ENCODE measurements at places on chromosomes 11 and 22.

DNA sequence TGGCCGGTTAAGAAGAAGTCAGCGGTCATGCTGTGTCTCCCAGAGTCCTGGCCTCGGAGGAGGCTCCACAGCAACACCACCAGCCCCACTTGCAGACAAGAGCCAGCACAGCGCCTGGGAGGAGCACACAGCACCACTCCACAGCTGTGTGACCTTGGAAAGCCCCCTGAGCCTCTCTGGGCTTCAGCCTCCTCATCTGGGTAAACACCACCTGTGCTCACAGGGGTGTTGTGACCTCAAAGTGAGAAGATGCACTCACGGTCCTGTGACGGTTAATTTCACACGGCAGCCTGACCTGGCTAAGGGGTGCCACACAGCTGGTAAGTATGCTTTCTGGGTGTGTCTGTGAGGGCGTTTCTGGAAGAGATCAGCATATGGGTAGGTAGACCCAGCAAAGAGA lies 54.7 kb downstream of the PHF21B start:
- DNase-seq: peak; percentile 51

GRCh38 chr11:116427903-116428637 lies 344.7 kb downstream of the BUD13 start:
- no peak for DNase-seq

GRCh38 chr22:41099036-41099435 lies 6.6 kb downstream of the EP300 start:
- DNase-seq: no peak

GRCh38 chr22:32999039-32999815 lies 59.0 kb downstream of the SYN3 start:
- DNase-seq: no peak

- no peak for DNase-seq
Observed at GRCh38 chr11:13680501-13681264, 12.2 kb downstream of the FAR1 start.

DNA sequence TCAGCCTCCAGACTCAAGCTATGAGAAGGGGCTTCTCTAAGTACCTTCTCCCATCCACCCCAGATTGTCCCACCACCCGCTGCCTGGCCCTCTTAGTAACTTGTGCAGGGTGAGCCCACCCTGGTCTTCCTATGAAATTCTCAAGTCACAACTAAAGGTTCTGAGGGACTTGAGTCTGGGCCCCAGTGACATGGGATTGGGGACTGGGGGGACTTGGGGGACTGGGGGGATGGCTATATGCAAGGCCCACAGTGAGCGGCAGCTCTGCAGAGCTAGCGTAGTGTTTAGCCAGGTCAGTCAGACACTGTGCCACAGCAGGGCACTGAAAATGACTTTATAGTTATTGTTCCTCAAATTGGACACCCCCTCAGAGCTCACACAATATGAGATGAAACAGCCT lies 622.3 kb upstream of the CADM1 start:
- no peak for DNase-seq

GRCh38 chr22:29883775-29884097 lies 762 bp downstream of the MTMR3 start:
- DNase-seq: no peak

GRCh38 chr11:2137202-2138067 lies 1.8 kb downstream of the IGF2 start:
- no peak for DNase-seq

- no peak for DNase-seq
Observed at GRCh38 chr11:64870176-64870892, 8.1 kb downstream of the EHD1 start.

- DNase-seq: no peak
Observed at GRCh38 chr11:66752148-66752547, 23.1 kb upstream of the SPTBN2 start.

DNA sequence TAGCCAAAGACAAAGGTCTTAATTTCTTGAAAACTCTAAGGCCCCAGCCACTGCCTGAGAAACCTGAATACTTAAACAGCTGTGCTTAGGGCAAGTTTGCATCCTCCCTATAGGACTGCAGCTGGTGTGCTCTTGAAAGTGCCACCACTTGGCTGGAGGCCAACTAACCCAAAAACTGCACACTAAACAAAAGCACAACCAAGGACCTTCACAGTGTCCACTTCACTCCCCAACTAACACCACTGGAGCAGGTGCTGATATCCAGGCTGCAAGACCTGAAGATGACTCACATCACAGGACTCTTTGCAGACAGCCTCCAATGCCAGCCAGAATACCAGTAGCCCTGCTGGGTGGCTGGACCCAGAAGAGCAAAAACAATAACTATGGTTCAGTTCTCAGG lies 357.7 kb upstream of the ARHGAP42 start:
- no peak for DNase-seq

GRCh38 chr22:22229683-22230420 lies 14.7 kb upstream of the VPREB1 start:
- no peak for DNase-seq

GRCh38 chr22:28237112-28237511 lies 318.1 kb upstream of the PITPNB start:
- DNase-seq: no peak

DNA sequence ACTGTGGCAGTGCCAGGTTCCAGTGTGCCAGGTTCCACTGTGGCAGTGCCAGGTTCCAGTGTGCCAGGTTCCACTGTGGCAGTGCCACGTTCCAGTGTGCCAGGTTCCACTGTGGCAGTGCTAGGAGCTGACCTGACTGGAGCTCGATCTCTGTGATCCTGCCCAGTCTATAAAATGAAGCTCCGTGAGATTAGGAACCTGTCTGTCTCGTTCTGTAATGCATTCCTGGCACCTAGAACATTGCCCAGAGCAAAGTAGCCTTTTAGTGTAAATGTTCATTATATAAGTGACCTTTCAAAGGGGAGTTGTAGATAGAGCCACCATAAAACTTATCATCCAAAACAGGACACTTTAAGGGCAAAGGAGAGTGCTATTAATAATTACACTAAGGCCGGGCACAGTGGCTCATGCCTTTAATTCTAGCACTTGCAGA lies 36.0 kb downstream of the ART5 start:
- DNase-seq: no peak

DNA sequence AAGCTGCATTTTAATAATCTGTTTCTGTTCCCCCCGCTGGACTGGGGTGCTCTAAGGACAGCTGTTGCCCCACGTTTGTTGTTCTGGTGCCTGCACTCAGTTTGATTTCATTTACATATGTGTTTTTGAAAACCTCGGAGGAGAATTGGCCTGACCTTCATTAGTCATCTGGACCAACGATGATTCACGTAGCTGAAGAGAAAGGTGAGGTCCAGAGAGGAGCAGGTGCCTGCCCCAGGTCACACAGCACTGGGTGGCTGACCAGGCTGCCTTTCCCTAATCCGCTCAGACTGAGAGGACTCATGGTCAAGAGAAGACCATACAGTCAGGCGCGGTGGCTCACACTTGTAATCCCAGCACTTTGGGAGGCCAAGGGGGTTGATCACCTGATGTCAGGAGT lies 3.8 kb downstream of the CSDC2 start:
- no peak for DNase-seq

DNA sequence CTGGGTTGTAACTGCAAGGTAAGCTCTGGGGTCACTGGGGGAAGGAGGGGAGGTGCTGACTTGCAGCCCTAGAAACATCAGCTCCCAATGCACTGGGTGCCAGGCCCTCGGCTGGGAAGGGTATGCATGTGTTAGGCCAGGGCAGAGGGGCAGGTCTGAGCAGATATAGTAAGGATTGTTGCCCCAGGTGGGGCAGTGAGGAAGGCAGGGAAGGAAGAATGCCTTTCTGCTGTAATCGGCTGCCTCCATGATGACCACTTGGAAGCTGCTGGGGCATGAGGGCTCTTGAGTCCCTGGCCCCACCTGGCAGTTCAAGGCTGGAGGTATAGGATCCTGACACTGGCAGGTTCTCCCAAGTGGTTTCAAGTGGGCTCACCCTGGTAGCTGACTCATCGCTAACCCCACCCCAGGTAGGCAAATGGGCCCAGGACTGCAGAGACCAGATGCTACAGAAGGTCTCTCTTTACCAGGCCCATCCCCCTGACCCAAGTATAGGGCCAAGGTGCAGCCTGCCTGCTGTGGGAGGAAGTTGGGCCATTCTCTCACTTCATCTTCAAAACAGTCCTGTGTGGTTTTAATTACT lies 56.7 kb downstream of the TIMP3 start:
- DNase-seq: no peak

- DNase-seq: no peak
Observed at GRCh38 chr11:46755962-46756361, 36.9 kb downstream of the F2 start.

DNA sequence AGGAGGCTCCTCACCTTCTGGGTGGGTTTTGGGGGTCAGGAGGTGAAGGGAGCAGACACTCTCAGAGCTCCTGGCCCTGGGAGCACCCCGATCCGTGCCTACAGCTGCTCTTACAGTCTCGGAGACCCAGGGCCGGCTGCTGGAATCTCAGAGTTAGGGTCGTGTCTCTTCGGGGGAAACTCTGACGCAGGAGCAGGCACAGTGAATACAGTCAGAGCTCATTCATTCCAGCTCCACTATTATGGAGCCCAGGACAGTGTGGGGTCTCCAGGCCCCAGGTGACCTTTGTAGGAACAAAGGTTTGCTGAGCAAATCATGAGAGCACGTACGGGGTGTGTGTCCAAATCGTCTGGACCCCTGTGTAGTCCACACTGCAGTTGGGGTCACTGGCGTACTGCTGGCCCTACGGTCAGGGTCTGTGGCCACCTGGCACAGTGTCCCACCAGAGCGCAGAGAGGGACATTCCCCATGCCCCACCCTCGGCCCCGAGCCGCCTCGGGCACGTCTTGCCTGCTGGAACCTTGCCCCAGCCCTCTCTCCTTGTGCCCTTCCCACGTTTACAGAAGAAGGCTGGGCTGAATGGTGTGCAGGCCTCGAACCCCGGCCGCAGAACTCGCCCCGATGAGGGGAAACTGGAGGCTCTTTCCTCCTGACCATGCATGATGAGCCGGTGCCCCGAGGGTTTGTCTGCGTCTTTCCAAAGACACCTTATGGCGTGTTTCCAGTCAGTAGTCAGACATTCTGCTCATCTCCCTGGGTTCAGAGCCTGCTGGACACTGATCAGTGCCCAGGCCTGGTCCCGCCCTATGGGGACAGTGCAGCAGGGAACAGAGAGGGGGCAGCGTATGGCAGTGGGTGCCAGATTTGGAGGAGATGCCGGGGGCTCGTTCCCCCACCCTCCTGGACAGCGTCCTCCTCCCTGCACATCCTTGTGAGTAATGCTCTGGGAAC lies 1166.6 kb downstream of the BRD1 start:
- no peak for DNase-seq

DNA sequence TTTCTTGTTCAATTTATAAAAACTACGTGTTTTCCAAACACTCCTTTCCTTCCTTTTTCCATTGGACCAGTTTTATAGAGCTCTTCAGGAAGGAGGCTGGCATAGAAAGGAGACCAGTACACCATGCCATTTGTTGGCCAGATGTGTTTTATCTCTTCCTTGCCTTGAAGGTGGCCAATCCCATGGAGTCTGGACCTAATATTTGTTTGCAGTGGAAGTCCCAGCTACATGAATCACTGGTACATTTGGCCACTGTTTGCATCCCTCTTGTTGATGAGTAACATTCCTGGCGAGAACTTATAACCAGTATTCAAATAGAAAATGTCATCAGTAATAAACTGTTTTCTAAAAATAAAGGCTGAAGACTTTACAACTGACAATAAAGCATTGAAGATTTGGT lies 110.2 kb downstream of the ANO3 start:
- DNase-seq: no peak

DNA sequence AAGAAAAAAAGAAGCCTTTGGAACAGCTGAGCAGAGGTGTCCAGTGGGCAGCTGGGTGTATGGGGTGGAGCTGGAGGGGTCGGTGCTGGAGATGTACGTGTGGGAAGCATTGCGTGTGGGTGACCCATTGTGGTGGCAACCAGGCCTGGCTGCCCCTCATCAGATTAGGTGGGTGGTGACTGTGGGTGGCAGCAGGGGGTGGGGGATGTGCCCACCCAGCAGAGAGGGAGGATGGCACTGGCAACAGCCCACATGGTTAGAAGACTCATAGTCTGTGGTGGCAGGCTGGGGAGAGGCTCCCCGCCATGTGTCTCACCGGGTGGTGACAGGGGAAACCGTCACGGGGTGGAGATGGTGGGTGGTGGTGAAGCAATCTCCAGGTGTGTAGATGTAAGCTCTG lies 27.6 kb downstream of the TP53I11 start:
- DNase-seq: no peak

GRCh38 chr11:11261629-11262028 lies 91.4 kb downstream of the CSNK2A3 start:
- DNase-seq: peak; percentile 45

DNA sequence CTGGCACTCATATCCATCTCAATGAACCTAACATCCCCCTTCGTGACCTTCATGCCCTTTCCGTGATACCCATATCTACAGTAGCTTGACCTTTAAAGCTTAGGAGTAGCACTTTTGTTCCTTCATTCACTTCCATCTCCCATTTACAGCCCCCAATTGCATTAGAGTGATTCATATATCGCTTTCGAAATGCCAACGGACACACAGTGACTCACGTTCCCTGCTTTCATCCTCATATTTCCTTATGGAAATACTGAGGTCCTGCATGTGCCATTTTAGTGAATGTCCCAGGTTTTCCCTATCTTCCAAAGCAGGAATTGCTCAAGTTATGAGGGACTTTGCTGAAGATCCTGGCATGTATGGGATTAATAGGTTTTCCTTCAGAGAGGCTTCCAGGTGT lies 44.3 kb upstream of the CEP126 start:
- DNase-seq: no peak

GRCh38 chr22:43530349-43531201 lies 118.8 kb downstream of the MPPED1 start:
- DNase-seq: no peak

DNA sequence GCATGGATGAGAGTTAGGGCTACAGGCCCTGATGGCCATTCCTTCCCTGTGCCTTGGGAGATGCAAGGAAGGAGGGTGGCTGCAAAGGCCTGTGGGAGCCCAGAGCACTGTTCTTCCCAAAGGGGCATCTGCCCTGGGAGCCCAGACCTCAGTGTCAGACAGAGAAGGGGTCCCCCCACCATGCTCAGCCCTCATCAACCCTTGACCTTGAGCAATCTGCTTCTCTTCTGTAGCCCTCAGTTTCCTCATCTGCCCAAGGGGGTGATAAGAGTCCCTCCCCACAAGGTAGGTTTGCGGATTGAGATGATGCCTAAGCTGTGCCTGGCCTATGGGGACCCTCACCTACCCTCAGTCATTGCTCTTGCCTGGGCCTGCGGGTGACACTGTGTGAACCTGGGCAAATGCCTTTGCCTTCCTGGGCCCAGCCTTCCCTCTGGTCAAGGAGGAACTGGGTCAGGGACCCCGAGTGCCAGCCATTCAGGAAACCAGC lies 47.5 kb downstream of the IGLL5 start:
- no peak for DNase-seq

Measured in GM12878 (cell line).